Kidney (tissue), 22 donors: ENCODE measurements at places on chromosomes 3 and 15. TPM values are rescaled to one million over a fixed set of nuclear protein-coding genes. Genes with fewer than 3 reads are reported as not detected.
A peak's percentile ranks its signal among the peaks of the same experiment; 100 is the strongest.

DNA sequence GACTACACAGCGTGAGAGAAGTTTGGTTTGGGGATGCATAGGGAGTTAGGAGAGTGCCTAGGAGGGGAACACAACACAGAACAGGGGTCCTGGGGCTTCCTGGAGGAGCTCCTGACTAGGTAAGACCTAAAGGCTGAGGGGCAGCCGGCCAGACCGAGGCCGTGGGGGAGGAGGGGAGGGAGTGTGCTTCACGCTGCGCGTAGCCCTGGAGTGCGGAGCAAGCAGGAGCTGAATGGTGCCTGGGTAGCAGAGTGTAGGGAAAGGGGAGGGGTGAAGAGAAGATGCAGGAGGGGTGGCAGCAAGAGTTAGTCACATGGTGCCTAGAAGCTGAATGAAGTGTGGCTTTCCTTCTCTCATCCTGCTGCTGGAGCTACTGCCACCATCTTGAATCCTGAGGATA is 32.4 kb upstream of the HHATL start:
- DNase-seq, result peak; percentile 29
- H3K4me1 ChIP-seq, result no peaks in the 10 kb centered on the region
- no peaks in the 10 kb centered on the region for H3K27me3 ChIP-seq
- no peak overlapping the region for H3K4me3 ChIP-seq

GRCh38 chr3:193078996-193079753 is 161.5 kb upstream of the MB21D2 start:
- H3K4me1 ChIP-seq, result no peaks in the 10 kb centered on the region
- no peak overlapping the region for H3K27ac ChIP-seq
- no peak overlapping the region for H3K4me3 ChIP-seq
- DNase-seq, result no peak
- no peaks in the 10 kb centered on the region for H3K36me3 ChIP-seq

Gene LRRC49
- polyA plus RNA-seq, result 13.2 TPM

GRCh38 chr3:65356331-65357248 is 668.8 kb upstream of the ADAMTS9 start:
- H3K4me1 ChIP-seq, result peaks cover 5% of the 10 kb centered on the region
- H3K4me3 ChIP-seq, result peak overlapping the region; percentile 63
- DNase-seq, result peak; percentile 75
- no peaks in the 10 kb centered on the region for H3K36me3 ChIP-seq

DNA sequence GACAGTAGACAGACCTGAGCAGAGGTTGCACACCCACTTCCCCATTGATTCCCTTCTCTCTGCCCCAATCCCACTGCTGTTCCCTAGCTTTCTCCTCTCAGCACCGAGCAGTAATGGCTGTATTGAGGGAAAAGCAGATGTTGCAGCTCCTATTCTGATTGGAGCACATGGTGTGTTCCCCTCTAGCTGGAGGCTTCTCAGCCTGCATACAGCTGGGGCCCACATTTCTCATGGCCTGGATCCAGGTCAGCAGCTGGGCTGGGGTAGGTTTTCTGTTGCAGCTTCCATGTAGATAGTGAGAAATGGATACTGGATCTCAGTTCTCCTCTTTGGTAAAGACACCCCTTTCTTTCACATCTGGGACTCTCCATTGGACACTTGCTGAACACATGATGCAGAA is 50.1 kb downstream of the RYR3 start:
- no peaks in the 10 kb centered on the region for H3K27me3 ChIP-seq
- no peak overlapping the region for H3K4me3 ChIP-seq
- H3K36me3 ChIP-seq, result no peaks in the 10 kb centered on the region
- no peak for DNase-seq
- no peak overlapping the region for H3K27ac ChIP-seq

GRCh38 chr15:34714476-34715121 is 40.2 kb downstream of the GJD2 start:
- no peaks in the 10 kb centered on the region for H3K36me3 ChIP-seq
- H3K4me1 ChIP-seq, result no peaks in the 10 kb centered on the region
- no peak overlapping the region for H3K4me3 ChIP-seq
- DNase-seq, result no peak
- H3K27ac ChIP-seq, result no peak overlapping the region
- H3K27me3 ChIP-seq, result no peaks in the 10 kb centered on the region

Gene NEDD4
- polyA plus RNA-seq, result 3.3 TPM

- no peak overlapping the region for H3K4me3 ChIP-seq
- no peak overlapping the region for H3K27ac ChIP-seq
- H3K27me3 ChIP-seq, result no peaks in the 10 kb centered on the region
- H3K4me1 ChIP-seq, result no peaks in the 10 kb centered on the region
- no peak for DNase-seq
These were observed 82.9 kb downstream of the RAP2B start for GRCh38 chr3:153244961-153245360.

Gene RAB6B
- 6.6 TPM for polyA plus RNA-seq

DNA sequence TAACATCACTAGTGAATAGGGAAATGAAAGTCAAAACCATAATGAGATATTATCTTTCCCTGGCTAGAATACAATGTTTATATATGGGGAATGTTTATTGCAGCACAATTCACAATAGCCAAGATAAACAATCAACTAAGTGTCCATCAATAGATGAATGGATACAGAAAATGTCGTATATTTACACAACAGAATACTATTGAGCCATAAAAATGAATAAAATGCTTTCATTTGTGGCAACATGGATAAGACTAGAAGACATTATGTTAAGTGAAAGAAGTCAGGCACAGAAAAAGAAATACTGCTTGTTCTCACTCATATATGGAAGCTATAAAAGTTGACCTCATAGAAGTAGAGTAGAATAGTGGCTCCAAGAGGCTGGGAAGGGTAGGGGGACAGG is 65.2 kb downstream of the SLC9C1 start:
- H3K36me3 ChIP-seq, result no peaks in the 10 kb centered on the region
- no peak overlapping the region for H3K4me3 ChIP-seq
- no peak overlapping the region for H3K27ac ChIP-seq
- no peaks in the 10 kb centered on the region for H3K4me1 ChIP-seq
- no peak for DNase-seq

Gene GCNT3
- polyA plus RNA-seq, result 4.5 TPM

Gene ROBO2
- 1.6 TPM for polyA plus RNA-seq

- DNase-seq, result no peak
- no peaks in the 10 kb centered on the region for H3K36me3 ChIP-seq
These were observed 27.4 kb downstream of the FSTL1 start for GRCh38 chr3:120423432-120423831.

GRCh38 chr3:136545664-136546268 is 206.4 kb downstream of the STAG1 start:
- no peaks in the 10 kb centered on the region for H3K4me1 ChIP-seq
- H3K36me3 ChIP-seq, result no peaks in the 10 kb centered on the region
- no peaks in the 10 kb centered on the region for H3K27me3 ChIP-seq
- no peak overlapping the region for H3K27ac ChIP-seq
- DNase-seq, result peak; percentile 26

- peaks cover 2% of the 10 kb centered on the region for H3K36me3 ChIP-seq
- no peaks in the 10 kb centered on the region for H3K4me1 ChIP-seq
- no peak overlapping the region for H3K27ac ChIP-seq
- H3K27me3 ChIP-seq, result no peaks in the 10 kb centered on the region
These were observed 76.6 kb downstream of the RPL39L start for GRCh38 chr3:187062526-187063177.

Gene CCR3
- polyA plus RNA-seq, result not detected

GRCh38 chr15:56817321-56818080 is 84.2 kb upstream of the ZNF280D start:
- H3K4me3 ChIP-seq, result no peak overlapping the region
- H3K27me3 ChIP-seq, result no peaks in the 10 kb centered on the region
- H3K27ac ChIP-seq, result no peak overlapping the region
- peak; percentile 50 for DNase-seq

- H3K27me3 ChIP-seq, result no peaks in the 10 kb centered on the region
- peak overlapping the region; percentile 25 for H3K4me3 ChIP-seq
- H3K36me3 ChIP-seq, result no peaks in the 10 kb centered on the region
- H3K27ac ChIP-seq, result peak overlapping the region; percentile 38
- no peak for DNase-seq
These were observed 47.6 kb downstream of the SLMAP start for GRCh38 chr3:57803647-57804081.

- no peaks in the 10 kb centered on the region for H3K4me1 ChIP-seq
- H3K4me3 ChIP-seq, result no peak overlapping the region
- no peak overlapping the region for H3K27ac ChIP-seq
- no peak for DNase-seq
These were observed 48.1 kb upstream of the XXYLT1 start for GRCh38 chr3:195319060-195319459.

Gene CPA3
- polyA plus RNA-seq, result not detected

Gene CD276
- 25.0 TPM for polyA plus RNA-seq

DNA sequence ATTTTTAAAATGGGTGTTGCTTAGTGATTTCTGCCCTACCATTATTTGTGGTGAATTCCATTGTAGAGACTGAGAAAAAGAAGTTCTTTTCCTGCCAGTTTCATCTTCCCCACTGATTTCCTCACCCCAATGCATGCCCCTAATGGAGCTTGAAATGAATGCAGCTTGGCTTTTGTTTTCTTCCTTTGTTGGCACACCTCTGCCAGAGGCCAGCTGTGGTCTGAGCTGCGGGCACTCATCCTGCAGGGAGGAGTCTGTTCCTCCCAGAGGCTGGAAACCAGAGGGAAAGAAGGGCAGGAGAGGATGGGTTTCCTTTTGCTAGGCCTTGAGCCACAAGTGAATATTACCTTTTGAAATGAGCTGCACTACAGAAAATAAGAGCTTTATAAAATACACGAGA is 9.3 kb upstream of the ST8SIA2 start:
- H3K4me3 ChIP-seq, result no peak overlapping the region
- no peaks in the 10 kb centered on the region for H3K4me1 ChIP-seq
- no peak for DNase-seq
- H3K27ac ChIP-seq, result no peak overlapping the region
- no peaks in the 10 kb centered on the region for H3K27me3 ChIP-seq

Gene ISL2
- not detected for polyA plus RNA-seq

GRCh38 chr3:194262176-194262924 is 88.8 kb downstream of the CPN2 start:
- no peaks in the 10 kb centered on the region for H3K36me3 ChIP-seq
- H3K4me3 ChIP-seq, result no peak overlapping the region
- peak; percentile 2 for DNase-seq
- H3K27me3 ChIP-seq, result no peaks in the 10 kb centered on the region

DNA sequence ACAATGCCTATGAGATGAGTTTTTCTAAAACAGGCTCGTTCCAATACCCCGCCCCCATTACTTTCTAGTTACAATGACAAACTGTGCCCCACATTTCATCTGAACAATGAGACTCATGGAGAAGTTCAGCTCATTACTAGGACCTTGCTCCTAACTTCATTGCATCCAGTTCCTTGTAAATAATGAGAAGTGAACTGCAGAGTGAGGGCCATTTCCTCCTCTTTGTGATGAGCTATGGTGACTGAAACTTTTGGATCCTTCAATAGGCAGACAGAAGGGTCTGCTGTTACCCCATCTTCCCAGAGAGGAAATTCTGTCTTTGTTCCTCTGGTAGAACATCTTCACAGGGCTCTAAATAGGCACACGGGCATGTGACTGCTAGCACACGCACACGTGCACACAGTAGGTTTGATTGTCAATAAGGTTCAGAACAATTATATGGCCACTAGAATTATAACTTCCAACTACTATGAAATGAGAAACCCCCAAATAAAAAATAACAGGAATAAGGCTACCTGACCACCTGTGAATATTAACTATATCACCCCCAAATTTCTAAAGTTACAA is 51.8 kb downstream of the SERP1 start:
- H3K4me3 ChIP-seq, result no peak overlapping the region
- no peak overlapping the region for H3K27ac ChIP-seq
- no peaks in the 10 kb centered on the region for H3K4me1 ChIP-seq
- H3K27me3 ChIP-seq, result no peaks in the 10 kb centered on the region
- DNase-seq, result no peak

- peak; percentile 26 for DNase-seq
- no peaks in the 10 kb centered on the region for H3K27me3 ChIP-seq
- no peak overlapping the region for H3K4me3 ChIP-seq
These were observed 106.3 kb downstream of the ZBTB20 start for GRCh38 chr3:115040673-115041286.

GRCh38 chr3:142007710-142008399 is 131.4 kb downstream of the ATP1B3 start:
- DNase-seq, result no peak
- no peaks in the 10 kb centered on the region for H3K4me1 ChIP-seq
- H3K4me3 ChIP-seq, result no peak overlapping the region
- H3K27me3 ChIP-seq, result no peaks in the 10 kb centered on the region
- H3K27ac ChIP-seq, result no peak overlapping the region

- H3K27ac ChIP-seq, result no peak overlapping the region
- no peaks in the 10 kb centered on the region for H3K27me3 ChIP-seq
- DNase-seq, result no peak
- H3K4me1 ChIP-seq, result no peaks in the 10 kb centered on the region
- H3K4me3 ChIP-seq, result no peak overlapping the region
These were observed 52.6 kb downstream of the SYNM start for GRCh38 chr15:99157456-99157855.

GRCh38 chr3:134111616-134112015 is 81.9 kb upstream of the SLCO2A1 start:
- H3K27me3 ChIP-seq, result no peaks in the 10 kb centered on the region
- H3K4me3 ChIP-seq, result no peak overlapping the region
- no peak for DNase-seq
- no peak overlapping the region for H3K27ac ChIP-seq

Gene MST1R
- polyA plus RNA-seq, result 0.30 TPM

- no peak for DNase-seq
- no peak overlapping the region for H3K4me3 ChIP-seq
- H3K36me3 ChIP-seq, result no peaks in the 10 kb centered on the region
- H3K27me3 ChIP-seq, result no peaks in the 10 kb centered on the region
- no peak overlapping the region for H3K27ac ChIP-seq
These were observed 4.6 kb downstream of the GP9 start for GRCh38 chr3:129065016-129065719.

- no peaks in the 10 kb centered on the region for H3K36me3 ChIP-seq
- no peaks in the 10 kb centered on the region for H3K4me1 ChIP-seq
- H3K4me3 ChIP-seq, result no peak overlapping the region
- no peak overlapping the region for H3K27ac ChIP-seq
- H3K27me3 ChIP-seq, result no peaks in the 10 kb centered on the region
These were observed 16.7 kb downstream of the HCN4 start for GRCh38 chr15:73352082-73352481.

- peak overlapping the region; percentile 92 for H3K27ac ChIP-seq
- no peaks in the 10 kb centered on the region for H3K27me3 ChIP-seq
- no peak overlapping the region for H3K4me3 ChIP-seq
- peaks cover 27% of the 10 kb centered on the region for H3K36me3 ChIP-seq
- no peaks in the 10 kb centered on the region for H3K4me1 ChIP-seq
- no peak for DNase-seq
These were observed 10.0 kb upstream of the SEMA3B start for GRCh38 chr3:50258979-50259378.

DNA sequence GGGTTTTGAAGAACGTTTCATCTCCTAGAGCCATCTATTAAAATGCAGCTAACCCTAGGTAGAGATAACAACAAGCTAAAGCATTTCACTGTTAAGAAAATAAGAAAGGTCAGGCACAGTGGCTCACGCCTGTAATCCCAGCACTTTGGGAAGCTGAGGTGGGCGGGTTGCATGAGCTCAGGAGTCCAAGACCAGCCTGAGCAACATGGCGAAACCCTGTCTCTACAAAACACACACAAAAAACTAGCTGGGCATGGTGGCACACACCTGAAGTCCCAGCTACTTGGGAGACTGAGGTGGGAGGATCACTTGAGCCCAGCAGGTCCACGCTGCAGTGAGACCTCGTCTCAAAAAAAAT is 5.4 kb upstream of the TBC1D5 start:
- no peak overlapping the region for H3K27ac ChIP-seq
- peaks cover 7% of the 10 kb centered on the region for H3K4me1 ChIP-seq
- no peaks in the 10 kb centered on the region for H3K27me3 ChIP-seq
- no peaks in the 10 kb centered on the region for H3K36me3 ChIP-seq
- H3K4me3 ChIP-seq, result no peak overlapping the region
- DNase-seq, result no peak
